ENCODE measurements at places on chromosomes 5 and 9.

GRCh38 chr5:159899067-159900049, 16.9 kb upstream of the ADRA1B start:
- DNase-seq: no peak

GRCh38 chr9:37870081-37870798, 33.7 kb downstream of the SLC25A51 start:
- no peak for DNase-seq

DNA sequence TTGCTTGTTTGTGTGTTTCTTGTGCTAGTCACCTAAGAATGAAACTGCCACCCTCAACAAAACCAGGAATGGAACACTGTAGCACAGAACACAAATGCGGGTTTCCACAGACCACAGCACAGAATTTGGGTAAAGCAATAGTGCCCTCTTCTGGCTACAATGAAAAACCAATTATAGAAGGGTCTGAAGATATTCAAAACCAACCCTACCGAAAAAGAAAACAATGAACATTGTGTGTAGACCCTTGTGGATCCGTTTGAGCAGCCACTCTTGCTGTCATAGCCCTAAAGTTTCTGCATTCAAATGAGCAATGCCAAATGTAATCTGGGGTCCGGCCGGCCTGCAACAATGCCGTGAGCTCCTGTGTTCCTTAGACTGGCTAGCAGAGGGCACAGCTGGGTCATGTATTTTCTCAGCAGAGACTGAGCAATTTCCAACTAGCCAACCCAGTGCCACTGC, 8.3 kb upstream of the ENC1 start:
- DNase-seq: no peak

DNA sequence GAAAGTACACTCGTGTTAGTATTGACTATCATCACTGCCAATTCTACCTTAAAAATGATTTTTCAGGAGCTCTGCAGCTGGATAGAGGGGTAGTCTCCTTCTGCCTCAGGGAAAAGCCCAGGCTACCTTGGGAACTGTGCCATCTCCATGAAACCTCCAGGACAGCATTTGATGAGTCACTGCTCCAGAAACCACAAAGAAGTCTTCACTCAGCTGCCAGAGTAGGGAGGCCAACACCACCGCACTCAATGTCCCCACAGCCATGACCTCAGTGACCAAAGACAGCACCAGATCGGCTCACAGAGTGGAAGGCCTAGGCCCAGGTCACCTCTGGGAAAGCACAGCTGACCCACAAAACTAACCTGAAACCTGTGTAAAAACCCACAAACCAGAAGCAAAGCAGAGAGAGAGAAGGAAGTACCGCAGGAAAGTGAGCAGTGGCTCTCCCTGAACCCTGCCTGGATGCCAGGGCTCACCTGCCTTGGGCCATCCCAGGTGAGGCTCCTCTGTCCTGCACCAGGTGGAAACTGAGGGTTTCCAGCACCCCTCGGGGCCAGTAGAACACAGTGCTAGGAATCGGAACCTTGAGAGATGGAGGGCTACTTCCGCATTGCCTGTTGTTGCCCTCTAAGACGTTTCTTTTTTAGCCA, 30.0 kb downstream of the S1PR3 start:
- DNase-seq: no peak

DNA sequence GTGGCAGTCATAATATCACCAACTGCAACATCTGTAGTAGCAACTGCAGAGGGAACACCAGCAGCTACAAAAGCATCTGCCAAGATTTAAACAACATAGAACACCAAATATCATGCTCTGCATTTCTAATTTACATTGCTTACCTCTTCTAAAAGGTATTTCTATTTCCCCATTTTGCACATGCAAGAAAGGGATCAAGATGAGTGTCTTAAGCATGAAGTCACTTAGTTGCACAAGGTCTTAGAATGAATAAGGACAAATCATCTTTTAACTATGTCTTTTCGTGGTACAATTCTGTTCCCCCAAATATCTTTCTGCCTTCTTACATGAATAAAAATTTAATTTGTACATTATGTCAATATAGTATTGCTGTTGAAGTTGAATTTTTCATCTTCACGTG, 1746.4 kb downstream of the EFNA5 start:
- no peak for DNase-seq

DNA sequence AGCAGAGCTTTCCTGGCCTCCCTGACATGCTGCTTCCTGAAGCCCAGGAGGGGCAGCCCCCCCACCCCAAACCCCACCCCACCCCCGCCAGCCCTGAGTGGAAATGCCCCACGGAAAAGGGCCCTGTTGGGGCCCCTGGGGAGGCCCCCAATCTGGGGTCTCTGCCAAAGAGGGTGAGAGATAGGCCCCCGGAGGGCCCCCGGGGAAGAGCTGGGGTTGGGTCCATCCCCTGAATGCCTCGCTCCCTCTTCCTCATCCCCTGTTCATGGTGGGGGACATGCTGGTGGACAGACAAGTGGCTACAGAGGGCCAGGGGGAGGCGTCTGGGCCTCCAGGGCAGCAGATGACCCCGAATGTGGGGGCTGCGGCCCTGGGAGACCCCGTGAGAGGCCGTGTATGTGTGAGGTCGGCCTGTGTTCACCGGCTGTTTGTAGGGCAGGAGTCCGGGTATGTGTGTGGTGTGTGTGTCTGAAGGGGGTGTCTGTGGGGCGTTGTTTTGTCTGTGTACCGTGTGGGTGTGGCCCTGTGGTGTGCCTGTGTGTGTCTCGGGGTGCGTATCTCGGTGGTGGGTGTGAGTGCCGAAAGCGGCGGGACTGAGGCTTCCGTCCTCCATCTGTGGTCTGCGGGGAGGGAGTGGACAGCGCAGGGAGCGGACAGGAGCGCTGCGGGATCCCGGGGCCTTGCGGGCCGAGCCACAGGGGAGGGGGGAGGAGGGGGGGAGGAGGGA, 11.3 kb downstream of the C9orf50 start:
- no peak for DNase-seq

GRCh38 chr5:78577071-78577807, 71.3 kb downstream of the LHFPL2 start:
- DNase-seq: no peak

- no peak for DNase-seq
Measured at GRCh38 chr9:125460883-125461635, 199.4 kb downstream of the GAPVD1 start.

- DNase-seq: no peak
Measured at GRCh38 chr9:113315231-113315630, 12.1 kb upstream of the RNF183 start.

DNA sequence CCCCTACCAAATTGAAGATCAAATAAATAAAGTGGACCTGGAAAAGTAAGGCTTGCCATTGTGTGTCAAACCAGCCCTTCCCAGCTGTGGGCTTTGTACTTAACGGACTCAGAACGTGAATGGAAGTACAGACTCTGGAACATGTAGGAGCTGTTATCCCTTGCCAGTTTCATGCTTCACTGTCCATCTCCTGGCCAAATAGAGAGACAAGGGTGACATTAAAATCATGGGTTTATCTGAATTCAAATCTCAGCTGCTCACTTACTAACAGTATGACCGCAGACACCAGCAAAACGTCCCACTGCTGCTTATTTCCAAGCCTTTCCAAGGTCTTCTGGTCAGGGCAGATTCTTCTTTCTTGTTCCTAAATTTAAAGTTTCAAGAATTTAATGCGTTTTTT, 52.2 kb downstream of the EXOSC2 start:
- DNase-seq: no peak

DNA sequence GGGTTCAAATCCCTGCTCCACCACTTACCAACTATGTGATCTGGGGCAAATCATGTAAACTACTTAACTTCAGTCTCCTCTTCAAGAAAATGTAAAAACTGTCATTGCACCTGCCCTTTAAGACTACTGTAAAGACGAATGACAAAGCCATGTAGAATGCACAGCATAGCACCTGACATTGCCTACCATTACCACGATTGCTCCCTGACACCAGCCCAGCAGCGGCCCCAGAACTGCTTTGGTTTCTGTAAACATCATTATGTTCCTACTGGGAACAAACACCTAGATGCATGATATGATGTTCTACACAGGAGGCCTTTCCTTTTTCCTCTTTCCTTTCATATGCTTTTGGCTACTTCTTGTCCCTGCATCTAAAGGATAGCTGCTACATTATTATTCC, 23.1 kb upstream of the PLPP6 start:
- DNase-seq: no peak

- no peak for DNase-seq
Measured at GRCh38 chr5:25128606-25129005, 483.8 kb upstream of the CDH10 start.

- DNase-seq: no peak
Measured at GRCh38 chr9:120876842-120877240, at the start of gene PHF19. PHF19 (minus strand) TSS chr9:120877188; CDS start chr9:120874741, 2,447 bp downstream.

DNA sequence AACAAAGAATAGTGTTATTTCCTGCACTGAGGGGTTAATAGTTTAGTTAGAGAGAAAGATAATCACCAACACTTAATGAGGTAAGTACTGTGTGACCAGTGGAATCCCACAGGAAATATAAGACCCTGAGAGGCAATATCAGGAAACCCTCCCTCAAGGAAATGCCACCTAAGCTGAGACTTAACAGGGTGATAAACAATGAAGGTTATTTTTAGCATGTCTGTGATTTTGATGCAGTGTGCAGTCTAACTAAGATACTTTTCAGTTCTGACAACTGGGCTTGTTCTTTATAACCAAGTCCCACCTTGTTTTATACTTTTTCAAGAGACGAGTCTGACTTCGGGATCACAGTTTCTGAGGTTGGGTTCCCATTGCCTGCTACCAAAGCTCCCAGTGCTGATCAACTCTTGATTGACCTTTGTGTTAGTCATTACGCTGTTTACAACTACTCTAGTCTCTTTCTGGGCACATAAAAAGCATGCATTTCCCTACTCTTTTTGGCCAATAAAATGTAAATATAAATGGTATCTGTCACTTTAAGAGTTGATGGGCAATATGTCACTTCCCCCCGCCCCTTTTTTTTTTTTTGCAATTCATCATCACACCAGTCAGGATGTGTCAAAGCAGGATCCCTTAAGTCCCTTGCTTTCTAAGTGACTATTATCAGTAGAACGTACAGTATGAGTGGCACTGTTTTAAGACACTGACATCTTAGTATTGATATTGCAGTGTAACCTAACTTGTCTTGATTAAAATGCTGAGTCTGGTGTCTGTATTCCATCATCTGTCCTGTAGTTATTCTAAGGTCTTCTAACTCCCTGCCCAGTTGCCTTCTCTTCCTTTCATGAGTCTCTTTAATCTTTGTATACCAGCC, 31.4 kb downstream of the C6 start:
- DNase-seq: no peak

GRCh38 chr5:179819296-179820126, 1.2 kb upstream of the SQSTM1 start:
- no peak for DNase-seq

- no peak for DNase-seq
Measured at GRCh38 chr5:19855453-19855852, 132.5 kb downstream of the CDH18 start.

GRCh38 chr9:99076483-99077171, 28.3 kb upstream of the TGFBR1 start:
- no peak for DNase-seq

GRCh38 chr5:154351566-154351965, 94.2 kb upstream of the SAP30L start:
- DNase-seq: no peak

DNA sequence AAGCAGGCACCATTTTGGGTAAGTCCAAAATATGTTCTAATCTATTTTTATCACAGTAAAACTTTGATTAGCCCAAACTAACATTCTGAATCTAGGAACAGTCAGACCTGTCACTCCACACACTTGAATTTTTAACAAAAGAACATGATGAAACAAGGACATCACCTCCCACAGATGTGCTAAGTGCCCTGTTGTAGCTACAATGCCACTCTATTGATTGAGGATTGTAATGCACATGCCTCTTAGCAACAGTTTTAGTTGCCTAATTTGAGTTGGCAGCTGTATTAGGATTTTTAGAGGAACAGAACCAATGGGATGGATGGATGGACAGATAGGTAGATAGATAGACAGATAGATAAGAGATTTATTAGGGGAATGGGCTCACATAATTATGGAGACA, 20.3 kb upstream of the RNF20 start:
- no peak for DNase-seq

- no peak for DNase-seq
Measured at GRCh38 chr9:6355728-6356127, 27.6 kb downstream of the TPD52L3 start.

DNA sequence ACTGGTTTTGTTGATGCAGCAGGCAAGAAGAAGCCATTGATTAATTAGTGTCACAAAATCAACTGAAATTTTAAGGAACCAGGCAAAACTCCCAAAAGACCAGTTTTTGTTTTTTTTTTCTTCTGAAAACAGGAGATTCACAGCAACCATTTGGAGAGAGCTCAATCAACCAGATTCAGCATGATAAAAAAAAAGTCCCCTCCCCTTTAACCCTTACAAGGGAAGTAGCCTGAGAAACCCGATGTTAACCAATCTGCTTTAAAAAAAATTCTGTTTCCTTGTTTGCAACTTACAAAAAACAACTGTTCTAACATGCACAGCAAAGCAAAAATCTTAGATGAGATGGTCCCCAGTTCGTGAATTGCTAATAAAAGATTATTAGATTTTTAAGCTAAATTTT, 59.7 kb downstream of the HMHB1 start:
- no peak for DNase-seq

- no peak for DNase-seq
Measured at GRCh38 chr5:153429761-153430380, 60.6 kb upstream of the GRIA1 start.

GRCh38 chr5:36657563-36657995, 51.2 kb downstream of the SLC1A3 start:
- DNase-seq: no peak

DNA sequence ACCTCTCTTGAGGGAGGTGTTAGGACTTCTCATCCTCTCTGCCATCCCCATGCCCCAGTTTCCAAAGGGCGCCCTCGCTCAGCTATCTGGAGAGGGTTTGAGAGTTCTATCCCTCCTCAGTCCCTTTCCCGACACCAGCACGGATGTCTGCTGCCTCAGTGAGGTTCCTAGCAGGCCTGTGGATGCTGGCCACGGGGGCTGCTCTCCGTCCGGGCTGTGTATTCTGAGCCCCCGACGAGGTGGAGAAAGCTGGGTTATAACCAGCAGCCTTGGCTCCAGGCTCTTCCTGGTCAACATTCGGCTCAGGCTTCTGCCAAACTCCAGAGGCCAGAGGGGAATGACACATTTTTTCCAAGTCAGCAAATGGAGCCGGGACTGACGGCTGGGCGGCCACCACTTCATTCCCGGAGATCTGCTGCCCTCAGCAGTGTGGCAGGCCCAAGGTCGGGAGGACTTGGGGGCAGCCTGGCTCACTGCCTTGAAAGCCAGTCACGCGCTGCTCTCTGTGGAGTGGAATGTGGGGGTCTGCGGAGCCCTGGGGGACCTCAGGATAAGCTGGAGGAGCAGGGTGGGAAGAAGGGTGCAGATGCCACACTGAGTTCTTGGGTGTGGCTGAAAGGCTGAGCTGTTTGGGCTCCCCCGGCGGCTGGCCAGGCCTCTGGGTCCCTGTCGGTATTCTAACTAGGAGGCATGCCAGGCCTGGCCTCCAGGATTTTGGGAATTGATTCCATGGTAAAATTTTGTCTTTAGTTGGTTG, 27.4 kb downstream of the PTPA start:
- no peak for DNase-seq

Measured in stimulated activated CD8-positive, alpha-beta memory T cell treated with anti-CD3 and anti-CD28 coated beads, Interleukin-2, amount 100 ng/mL, for 48 hours (primary cell).